ENCODE measurements at places on chromosomes 7 and 10.

- DNase-seq, result peak; percentile 45
Observed at GRCh38 chr7:30062587-30062986, 34.4 kb downstream of the PLEKHA8 start.

DNA sequence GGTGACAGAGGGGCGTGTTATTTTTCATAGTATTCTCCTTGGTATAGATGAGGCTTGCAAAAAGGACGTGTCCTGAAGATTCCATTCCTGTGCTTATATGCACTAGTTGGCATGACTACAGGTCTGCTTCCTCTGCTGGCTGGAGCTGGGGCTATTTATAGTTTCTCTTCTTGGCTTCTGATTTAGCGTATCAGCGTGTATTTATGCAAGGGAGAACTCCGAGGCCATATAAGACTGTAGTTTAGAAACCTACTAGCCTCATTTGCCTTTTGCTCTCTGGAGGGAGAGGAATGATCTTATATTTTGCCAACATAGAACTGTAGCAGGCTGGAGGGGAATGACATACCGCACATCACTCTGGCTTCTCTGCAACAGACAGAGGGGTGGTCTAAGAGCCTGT, 39.7 kb downstream of the CACNB2 start:
- no peak for DNase-seq

DNA sequence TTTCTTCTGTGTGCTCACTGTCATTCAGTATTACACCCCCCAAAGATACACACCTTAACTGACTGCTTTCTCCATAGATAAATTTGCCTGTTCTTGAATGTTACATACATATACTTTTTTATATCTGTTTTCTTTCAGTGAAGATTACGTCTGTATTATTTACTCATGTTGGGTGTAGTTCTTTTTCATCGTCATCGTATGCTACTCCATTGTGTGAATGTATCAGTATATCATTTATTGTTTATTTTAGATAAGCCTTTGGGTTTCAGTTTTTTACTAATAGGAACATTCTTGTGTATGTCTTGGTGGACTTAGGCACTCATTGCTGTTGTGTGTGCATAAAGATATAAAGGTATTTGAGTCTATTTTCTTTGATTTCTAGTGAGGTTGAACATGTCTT, 64.4 kb downstream of the SEPTIN7 start:
- no peak for DNase-seq

GRCh38 chr7:90267263-90267858, 22.4 kb downstream of the CFAP69 start:
- no peak for DNase-seq

DNA sequence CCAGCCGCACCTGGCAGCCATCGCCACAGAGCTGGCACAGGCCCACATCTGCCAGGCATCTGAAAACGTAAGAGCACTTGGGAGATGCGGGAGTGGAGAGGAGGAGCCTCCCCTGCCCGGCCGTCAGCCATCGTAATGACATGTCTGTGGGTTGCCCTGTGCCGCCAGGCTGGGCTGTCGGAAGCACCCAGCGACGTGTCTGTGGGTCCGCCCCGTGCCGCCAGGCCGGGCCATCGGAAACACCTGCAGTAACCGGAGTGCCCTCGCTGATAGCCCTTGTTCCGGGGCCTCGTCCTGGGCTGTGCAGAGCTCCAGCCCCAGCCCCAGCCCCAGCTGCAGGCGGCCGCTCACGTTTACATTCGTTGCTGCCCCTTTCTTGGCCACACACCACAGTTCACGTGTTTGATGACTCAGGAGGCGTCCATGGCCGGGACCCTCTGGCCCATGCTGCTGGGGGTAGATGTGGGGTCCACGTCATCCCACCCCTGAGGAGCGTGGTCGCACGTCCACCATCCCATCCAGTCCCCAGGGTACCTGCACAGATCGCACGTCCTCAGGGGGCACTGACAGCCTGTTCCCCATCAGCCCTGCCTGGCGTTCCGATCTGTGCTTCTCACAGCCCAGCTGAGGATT, 30.0 kb upstream of the PRKAR1B start:
- DNase-seq, result no peak

GRCh38 chr10:79380125-79380945, 33.1 kb downstream of the PPIF start:
- no peak for DNase-seq

DNA sequence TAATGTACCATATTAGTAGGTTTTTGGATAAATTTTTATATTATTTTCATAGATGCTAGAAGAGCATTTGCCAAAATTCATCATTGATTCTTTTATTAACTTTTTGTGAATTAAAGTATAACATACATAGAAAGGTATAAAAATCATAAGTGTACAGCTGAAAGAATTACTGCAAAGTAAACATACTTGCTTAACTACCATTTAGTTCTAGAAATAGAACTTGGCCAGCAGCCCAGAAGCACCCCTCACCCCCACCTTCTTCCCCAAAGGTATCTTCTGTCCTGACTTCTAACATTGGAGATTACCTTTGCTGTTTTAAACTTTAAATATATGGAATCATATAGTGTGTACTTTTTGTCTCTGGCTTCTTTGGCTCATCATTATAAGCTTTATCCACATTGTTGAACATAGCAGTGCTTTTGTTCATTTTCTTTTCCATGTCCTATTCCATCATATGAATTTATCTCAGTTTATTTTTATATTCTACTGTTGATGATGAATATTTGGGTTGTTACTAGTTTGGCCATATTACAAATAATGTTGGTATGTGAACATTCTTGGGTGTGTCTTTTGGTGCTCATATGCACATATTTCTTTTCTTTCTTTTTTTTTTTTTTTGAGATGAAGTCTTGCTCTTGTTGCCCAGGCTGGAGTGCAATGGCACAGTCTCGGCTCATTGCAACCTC, 142.8 kb downstream of the ADK start:
- DNase-seq, result no peak

GRCh38 chr7:74612015-74612829, 45.3 kb upstream of the GTF2I start:
- no peak for DNase-seq

DNA sequence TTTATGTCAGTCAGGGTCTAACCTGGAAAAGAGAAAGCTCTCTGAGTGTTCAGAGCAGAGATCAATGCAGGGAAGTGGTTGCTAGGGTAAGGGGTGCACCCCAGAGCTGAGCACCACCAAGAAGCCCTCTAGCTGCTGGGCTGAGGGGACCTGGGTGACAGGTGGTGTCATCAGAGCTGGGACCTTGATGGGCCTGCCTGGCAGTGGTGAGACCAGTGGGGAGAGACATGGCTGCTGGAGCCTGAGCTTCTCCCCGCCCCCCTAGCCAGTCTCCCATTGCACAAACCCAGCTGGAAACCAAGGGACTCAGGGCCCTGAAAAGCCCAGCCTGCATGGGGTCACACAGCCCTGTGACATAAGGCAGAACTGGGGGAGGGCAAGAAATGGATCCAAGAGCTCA, 49.1 kb upstream of the OSBPL3 start:
- DNase-seq, result no peak

GRCh38 chr7:55129541-55130394, 111.0 kb downstream of the EGFR start:
- no peak for DNase-seq

- DNase-seq, result no peak
Observed at GRCh38 chr10:95531058-95531809, 29.9 kb downstream of the SORBS1 start.

DNA sequence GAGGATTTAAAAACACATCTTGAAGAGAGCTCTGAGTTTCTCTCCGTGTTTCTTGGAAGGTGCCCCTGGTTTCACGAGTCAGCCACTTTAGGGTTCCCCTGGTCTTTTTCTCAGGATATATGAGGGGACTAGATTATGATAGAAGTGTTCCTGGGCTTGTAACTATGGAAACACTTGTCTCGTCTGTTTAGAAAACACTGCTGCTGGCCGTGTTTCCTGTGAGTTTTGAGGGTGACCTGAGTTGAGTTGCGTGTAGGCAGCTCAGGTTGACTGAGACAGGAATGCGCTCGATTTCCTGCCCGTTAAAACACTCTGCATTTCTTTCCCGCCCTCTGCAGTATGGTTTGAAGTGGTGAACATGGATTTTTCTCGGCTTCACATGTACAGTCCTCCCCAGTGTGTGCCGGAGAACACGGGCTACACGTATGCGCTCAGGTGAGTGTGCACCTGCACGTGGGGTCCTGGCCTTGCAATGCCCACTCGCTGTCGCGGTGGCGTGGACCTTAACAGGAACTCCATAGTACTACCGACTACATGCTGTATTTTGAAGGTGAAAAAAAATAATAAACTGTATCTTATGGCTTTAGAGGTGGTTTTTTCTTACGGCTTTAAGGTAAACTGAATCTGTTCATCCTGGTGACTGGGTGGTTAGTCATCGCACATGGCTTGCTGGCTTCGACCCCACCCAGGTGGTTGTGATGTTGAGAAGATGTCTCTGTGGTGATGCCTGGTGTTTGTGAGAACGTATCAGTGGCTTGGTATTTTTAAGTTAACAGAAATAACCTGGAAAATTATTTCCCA, at the start of gene SUN1:
Gene SUN1 (plus strand): TSS at position 310 of the 801 bp plus-strand sequence. CDS start 49 bp downstream, at position 359.
- no peak for DNase-seq

DNA sequence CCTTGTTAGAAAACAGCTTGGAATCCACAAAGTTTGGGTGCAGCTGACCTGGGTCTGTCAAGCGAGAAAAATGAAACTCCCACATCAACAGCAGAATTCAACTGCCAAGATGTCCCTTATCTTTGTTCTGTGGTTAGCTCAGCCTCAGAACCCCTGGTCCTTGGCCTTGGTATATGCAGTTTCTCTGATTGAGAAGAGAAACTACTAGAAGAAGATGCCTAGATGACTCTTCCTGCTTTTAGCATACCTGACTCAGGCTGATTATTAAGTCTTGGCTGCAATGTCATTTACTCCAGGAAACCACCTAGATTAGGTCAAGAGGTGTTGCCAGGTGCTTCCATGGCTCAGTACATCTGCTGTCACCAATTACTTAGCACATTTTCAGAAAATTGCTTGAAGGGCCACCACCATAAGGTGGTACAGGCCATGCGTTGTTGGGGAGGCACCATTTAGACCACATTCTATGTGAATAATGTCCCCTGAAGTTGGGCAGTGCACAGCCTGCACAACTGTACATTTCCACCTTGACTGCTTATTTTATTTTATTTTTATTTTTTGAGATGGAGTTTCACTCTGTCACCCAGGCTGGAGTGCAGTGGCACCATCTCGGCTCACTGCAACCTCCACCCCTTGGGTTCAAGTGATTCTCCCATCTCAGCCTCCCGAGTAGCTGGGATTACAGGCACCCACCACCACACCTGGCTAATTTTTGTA, 59.4 kb upstream of the ZNF438 start:
- DNase-seq, result no peak

DNA sequence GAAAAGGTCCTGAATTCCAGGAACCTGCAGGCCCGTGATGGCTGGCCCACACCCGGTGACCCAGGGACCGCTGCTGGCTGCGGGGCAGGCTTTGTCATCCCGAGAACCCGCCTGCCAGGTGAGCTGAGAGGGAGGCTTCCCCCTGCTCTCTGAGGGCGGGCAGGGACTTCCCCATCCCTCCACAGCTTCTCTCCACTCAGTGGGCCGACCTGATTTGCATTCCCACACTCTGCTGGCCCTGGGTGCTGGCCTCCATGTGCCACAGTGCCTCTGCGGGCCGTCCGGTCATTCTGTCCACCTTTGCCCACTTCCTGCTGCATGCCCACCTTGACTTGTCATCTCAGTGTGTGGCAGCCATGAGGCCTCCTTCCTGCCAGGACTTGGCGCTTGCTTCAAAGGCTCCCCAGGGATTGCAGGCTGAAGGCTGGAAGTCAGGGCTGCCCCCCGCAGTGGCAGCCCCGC, 35.3 kb downstream of the PALD1 start:
- no peak for DNase-seq

DNA sequence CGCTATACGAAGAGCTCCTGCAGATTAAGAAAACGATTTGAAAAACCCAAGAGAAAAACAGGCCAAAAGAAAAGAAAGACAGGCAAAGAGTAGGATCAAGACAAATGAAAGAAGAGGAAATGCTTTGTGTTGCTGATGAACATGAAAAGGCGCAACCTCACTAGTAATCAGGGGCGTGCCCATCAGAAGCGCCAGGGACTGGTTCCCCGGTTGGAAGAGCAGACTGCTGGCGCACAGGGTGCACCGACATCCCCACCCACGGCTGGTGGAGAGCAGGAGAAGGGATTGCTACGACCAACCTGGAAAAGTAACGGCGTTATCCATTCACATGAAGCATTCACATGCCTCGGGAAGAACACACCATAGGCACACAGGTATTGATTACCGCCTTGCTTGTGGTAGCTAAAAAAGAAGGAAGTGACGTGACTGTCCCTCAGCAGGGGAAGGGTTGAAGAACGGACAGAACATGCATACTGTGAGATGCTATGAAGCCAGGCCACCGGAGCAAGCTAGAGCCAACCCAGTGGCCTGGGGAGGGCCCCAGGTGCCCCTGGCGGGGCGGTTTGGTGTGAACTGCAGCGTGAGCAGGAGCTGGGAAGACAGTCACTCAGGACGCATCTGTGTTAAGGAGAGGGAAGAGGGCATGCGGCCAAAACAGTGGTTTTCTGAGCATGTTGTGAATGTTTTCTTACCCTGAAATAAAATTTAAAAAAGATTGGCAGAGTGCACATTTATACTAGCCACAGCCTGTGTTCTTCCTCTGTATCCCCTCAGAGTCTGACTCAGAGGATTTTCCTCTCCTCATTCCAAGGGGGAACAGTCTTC, 18.3 kb downstream of the AGAP3 start:
- DNase-seq, result no peak
